MCF 10A (cell line): ENCODE measurements at places on chromosomes 7 and 10. TPM values are rescaled to one million over a fixed set of nuclear protein-coding genes. Genes with fewer than 3 reads are reported as not detected.

The RBP4 gene
- not detected in 2 replicates for total RNA-seq

The AZGP1 gene
- total RNA-seq = 0.58 and 0.59 TPM in 2 replicates

The CFAP70 gene
- 1.5 and 2.9 TPM in 2 replicates for total RNA-seq

The ADRB1 gene
- 0.28 and 0.56 TPM in 2 replicates for total RNA-seq

The OR2A1 gene
- total RNA-seq = not detected in 2 replicates

The FANK1 gene
- total RNA-seq = 1.8 and 2.5 TPM in 2 replicates

- DNase-seq = peak; percentile 38
Measured at GRCh38 chr7:40437498-40437897, 302.7 kb downstream of the SUGCT start.

DNA sequence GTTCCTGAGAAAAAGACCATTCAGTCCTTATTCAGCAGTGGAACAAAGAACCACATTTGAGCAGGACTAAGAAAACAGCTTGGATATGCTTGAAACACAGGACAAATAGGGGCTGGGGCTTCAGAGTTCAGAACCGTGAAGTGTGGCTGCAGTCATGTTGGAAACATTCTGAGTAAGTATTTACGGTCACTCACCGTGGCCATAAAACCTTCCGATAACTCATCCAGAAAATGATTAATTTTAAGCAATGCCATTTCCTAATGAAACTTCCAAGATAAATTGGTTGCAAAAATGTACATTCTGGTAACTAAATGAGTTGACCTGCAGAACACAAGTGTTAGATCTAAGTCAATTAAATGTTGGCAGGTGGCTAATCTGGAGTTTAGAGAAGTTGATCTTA, 279.2 kb downstream of the CXCL12 start:
- no peak for DNase-seq

- DNase-seq = no peak
Measured at GRCh38 chr10:10730471-10731043, 287.1 kb upstream of the CELF2 start.

GRCh38 chr10:58350619-58351323, 16.0 kb downstream of the UBE2D1 start:
- DNase-seq = peak; percentile 81

- no peak for DNase-seq
Measured at GRCh38 chr10:60093317-60093716, 187.0 kb upstream of the CCDC6 start.

DNA sequence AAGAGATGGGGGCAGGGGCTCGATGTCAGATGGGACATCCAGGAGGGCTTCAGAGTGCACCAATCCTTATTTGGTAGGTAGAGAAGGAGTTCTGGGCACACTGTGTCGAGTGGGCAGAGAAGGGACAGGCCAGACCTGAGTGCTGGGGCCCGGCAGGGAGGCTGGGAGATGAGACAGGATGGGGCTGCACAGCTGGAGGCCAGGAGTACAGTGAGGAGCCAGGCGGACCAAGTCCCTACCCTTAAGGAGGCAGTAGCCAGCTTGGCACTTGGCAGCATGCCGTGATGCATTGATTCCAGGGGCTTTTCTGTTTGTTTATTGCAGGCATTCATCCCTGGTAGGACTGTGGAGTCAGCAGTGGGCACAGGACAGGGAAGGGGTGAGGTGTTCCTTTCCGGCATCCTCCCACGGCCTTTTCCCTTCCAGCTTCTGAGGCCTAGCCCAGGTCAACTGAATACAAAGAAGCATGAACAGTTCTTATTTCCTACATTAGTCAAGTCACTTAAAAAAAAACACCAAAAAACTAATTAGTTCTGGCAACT, 168.8 kb upstream of the CDCA7L start:
- DNase-seq = no peak

- no peak for DNase-seq
Measured at GRCh38 chr10:50447691-50448090, 176.1 kb downstream of the SGMS1 start.

GRCh38 chr7:104983076-104983577, 30.9 kb upstream of the KMT2E start:
- DNase-seq = no peak

GRCh38 chr7:55641273-55641691, 69.0 kb upstream of the VOPP1 start:
- DNase-seq = peak; percentile 84

GRCh38 chr7:143435266-143435665, 8.0 kb upstream of the TAS2R60 start:
- peak; percentile 74 for DNase-seq

DNA sequence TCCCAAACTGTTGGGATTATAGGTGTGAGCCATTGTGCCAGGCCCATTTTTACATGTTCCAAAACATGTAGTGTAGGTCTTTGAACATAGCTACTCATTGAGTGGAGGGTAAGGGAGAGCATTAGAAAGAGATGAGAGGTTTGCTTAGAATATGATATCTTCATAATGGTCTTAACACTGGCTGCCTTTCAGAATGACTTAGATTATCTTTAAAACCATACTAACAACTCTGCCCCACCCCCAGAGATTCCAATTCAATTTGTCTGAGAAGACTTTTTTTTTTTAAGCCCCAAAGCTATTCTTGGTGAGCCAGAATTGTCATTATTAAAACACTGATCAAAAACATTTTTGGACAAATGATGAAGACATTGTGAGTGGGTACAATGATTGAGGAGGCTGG, 168.9 kb downstream of the PHTF2 start:
- DNase-seq = no peak

DNA sequence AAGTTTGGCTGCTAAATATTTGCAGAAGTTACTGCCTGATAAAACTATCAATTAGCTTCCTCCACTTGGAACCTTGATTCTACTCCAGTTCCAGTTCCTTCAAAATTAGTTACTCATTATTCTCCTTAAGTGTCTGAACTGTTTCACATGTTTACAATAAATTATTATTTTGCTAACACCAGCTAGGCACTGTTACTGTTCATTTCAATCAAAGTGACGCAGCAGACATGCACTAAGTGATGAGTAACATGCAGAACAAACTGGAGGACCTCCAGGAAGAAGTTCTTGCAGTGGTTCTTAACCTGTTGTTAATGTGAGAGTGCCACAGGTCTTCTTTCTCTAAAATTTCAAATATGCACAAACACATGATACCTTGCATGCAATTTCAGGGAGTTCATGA, 491.8 kb upstream of the SEMA3A start:
- peak; percentile 35 for DNase-seq

DNA sequence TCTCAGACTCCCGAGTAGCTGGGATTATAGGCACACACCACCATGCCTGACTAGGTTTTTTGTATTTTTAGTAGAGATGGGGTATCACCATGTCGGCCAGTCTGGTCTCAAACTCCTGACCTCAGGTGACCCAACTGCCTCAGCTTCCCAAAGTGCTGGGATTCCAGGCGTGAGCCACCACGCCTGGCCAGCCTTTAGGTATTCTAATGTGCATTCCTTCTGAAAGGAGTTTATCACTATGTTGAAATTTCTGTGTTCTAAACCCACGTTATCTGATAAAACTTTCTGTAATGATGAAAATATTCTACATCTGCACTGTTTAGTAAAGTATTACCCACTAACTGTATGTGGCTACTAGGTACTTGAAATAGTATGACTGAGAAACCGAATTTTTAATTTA, 110.6 kb upstream of the IMMP2L start:
- DNase-seq = no peak

DNA sequence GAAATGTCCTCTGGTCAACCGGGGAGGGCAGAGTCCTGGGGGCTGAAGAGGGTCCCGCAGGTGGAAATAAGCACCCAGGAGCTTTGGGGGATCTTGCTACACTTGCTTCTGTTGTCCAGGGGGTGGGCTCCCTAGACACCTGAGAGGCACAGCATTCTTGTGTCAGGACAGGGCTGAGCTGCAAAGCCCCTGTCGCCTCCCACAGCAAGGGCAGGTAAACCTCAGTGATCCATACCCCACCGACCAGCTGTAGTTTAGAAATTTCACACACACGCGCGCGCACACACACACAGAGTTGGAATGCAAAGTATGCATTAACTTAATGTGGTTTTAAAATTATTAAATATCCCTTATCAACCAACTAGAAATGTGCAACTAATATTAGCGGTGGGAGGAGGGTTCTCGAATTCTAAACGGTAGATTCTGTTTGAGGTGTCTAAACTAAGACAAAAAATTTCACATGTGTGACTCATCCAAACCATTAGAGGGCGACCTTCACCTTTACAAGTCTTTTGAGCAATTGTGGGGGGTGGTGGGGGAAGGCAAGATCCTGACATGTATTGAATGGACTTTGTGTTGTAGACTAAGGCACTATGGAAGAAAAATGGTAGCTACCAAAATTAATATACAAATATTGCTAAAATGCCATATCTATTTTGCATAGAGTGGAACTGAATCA, 34.3 kb upstream of the PTF1A start:
- DNase-seq = peak; percentile 50

DNA sequence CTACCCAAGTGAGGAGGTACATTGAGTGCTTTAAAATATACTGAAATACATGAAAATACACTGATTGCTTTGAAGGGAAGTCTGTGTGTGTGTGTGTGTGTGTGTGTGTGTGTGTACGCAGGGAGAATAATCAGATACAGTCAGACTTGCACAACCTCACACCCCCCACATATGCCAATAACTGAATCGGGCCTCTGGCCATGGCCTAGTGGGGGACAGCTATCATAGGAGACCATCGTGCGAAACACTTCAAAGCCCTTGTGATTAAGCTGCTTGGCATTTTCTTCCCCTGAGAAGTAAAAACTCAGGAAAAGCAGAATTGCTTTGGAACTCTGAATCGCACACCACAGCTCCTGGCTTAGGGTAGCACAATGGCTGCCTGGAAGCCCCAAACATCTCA, 135.1 kb downstream of the C10orf105 start:
- DNase-seq = no peak

- no peak for DNase-seq
Measured at GRCh38 chr7:18363751-18364380, 131.7 kb upstream of the HDAC9 start.

GRCh38 chr7:2237109-2237602, 4.4 kb upstream of the MAD1L1 start:
- DNase-seq = no peak

GRCh38 chr7:127715272-127715671, 63.3 kb downstream of the SND1 start:
- no peak for DNase-seq

GRCh38 chr7:27842851-27843250, 102.9 kb downstream of the TAX1BP1 start:
- no peak for DNase-seq
